ENCODE measurements at places on chromosomes 4 and X.
A peak's percentile ranks its signal among the peaks of the same experiment; 100 is the strongest.

GRCh38 chr4:114263233-114263632, 283.8 kb upstream of the ARSJ start:
- peak; percentile 3 for DNase-seq

DNA sequence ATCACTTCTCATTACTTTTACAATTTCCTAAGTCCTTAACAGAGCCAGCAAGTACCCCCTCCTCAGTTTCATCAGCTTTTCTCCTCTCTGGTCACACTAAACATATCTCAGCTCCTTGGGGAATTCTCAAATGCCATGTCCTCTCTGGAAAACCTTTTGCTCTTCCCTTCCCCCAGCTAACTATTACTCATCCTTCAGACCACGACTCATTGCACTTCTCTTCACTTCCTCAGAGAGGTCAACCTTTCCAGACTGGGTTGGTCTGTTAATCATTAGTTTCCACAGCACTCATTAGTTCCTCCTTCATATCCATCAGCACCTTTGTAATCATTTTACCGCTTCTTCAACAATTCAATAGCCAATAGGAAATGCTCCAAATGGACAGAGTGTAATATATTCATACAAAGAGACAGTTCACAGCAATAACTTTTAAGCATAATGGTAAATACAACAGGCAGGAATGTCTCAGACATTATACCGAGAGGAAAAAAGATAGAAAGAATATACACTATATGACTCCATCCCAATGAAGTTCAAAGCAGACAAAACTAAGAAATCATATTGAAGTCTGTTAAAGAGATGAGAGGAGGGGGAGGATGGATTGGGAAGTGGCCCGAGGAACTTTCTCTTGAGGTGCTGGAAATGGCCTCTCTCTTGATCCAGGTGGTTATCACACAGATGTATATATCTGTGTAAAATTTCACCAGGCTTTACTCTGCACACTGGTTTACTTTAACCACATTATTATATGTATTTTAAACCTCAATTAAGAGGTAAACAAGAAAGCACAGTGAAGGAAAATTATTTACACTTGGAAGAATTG, 39.6 kb downstream of the DDX60L start:
- DNase-seq, result peak; percentile 31

DNA sequence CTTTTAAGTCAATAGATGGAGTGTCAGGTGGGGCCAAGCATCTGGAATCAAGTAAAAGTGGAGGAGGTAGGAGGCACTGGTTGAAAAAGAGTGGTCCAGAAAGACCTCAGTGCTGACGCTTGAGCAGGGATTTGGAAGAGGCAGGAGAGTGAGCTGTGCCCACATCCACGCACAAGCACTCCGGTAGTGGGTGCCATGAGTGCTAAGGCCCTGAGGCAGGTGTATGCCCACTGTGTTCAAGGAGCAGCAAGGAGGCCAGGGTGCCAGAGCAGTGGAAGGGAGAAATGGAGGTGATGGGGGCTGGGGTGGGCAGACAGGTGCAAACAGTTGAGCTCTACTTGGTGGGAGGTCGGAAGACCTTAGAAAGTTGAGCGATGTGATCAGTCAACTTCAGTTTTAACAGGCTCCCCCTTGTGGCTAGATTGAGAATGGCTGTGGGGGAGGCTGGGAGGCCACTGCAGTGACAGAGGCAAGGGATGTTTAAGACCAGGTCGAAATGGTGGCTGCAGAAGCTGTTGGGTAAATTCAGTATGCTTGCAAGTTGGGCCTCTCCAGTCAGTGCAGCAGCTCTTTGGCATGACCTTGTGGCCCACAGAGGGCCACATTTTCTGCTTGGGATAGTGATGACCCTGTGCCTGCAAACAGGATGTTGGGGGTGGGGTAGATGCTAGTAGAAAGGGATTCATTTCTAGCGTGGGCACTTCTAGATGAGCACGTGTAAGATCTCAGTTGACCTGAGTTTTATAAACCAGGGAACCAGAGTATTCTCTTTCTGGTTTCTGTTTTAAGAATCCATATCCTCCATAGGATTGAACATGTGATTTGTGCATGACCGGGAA, 12.7 kb downstream of the TKTL1 start:
- no peak for DNase-seq

DNA sequence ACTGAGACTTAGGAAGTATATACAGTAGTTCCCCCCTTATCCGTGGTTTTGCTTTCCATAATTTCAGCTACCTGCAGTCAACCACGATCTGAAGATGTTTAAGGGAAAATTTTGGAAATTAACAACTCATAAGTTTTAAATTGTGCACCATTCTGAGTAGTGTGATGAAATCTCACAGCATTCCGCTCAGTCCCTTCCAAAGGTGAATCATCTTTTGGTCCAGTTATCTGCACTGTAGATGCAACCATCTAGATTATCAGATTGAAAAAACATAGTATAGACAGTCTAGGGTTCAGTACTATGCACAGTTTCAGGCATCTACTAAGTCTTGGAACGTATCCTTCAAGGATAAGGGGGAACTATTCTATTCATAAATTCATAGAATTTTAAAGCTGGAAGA, 109.0 kb downstream of the ANXA3 start:
- no peak for DNase-seq

- no peak for DNase-seq
Observed at GRCh38 chrX:111284631-111285293, 14.5 kb upstream of the CAPN6 start.

- no peak for DNase-seq
Observed at GRCh38 chr4:102632241-102633065, 128.3 kb downstream of the MANBA start.

- DNase-seq, result no peak
Observed at GRCh38 chr4:142202404-142203332, 566.3 kb downstream of the IL15 start.

DNA sequence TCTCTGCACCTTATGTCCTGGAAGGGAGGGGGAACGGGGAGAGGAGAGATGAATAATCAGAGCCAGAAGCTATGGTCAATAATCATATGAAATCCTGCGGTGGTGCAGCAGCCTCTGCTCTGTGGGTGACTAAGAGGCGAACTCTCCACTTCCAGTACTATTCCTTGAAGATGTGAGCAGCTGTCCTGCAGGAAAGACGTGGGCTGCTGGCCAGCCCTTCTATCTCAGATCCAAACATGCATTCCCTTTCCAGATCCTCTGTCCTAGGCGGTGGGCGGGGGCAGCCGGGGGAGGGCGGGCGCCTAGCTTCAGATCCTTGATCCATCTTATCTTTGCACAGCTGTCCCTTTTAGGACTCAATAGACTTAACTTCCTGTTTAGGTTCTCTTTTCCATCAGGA, 34.5 kb downstream of the SPINK2 start:
- peak; percentile 72 for DNase-seq

GRCh38 chr4:4590546-4590945, 48.7 kb upstream of the STX18 start:
- peak; percentile 72 for DNase-seq

DNA sequence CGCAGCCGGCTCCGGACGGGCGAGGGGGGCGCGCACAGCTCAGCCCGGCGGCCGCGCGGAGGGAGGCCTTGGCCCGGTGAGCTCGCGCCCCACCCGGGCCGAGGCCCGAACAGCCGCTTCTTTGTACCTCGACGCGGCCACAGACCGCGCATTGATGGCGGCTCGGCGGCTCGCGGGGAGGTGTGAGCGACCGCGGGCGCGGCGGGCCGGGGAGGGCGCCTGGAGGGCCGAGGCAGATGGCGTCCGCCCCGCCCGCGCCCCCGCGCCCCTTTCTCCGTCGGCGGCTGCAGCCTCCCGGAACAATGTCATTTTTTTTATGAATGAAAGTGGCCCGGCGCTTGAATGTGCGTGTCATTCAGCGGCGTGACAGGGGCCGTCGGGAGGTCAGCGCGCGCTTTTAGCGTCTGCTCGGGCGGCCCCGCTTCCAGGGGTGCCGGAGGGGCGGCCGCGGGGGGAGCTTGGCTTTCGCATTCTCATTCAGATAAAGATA, 1.8 kb downstream of the FGFR3 start:
- DNase-seq, result no peak

GRCh38 chrX:10831716-10832502, 211.5 kb upstream of the MID1 start:
- DNase-seq, result no peak

DNA sequence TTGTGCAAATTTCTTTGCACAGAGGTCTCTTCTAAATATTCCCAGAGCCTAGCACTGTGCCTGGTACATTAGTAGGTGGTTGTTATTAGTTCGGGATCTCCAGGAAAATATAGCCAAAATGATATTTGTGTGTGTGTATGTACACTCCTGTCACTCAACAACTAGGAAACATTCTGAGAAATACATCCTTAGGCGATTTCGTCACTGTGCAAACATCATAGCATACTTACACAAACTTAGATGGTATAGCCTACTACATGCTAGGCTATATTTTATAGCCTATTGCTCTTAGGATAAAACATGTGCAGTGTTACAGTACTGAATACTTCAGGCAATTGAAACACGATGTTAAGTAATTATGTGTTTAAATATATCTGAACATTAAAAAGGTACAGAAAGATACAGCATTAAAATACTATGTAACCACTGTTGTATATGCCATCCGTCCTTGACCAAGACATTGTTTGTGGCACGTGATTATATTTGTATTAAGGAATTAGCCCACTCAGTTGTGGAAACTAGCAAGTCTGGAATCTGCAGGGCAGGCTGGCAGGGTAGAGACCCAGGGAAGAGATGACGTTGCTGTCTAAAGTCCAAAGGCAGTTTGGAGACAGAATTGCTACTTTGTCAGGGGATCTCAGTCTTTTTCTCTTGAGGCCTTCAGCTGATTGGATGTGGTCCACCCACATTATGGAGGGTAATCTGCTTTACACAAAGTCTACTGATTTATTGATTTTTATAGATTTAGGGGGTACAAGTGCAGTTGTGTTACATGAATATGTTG, 106.9 kb downstream of the COL4A6 start:
- DNase-seq, result no peak

DNA sequence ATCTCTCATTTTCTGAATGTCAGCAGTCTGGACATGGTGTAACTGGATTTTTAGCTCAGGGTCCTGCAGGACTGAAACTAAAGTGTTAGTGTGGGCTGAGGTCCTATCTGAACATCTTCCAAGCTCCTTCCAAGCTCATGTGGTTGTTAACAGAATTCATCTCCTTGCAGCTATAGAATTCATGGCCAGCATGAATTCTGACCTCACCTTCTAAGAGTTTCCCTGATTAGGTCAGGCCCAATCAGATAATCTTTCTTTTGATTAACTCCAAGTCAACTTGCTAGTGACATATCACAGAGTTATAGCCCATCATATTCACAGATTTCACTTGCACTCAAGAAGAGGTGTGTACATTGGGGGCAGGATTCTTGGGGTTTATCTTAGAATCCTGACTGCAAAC, 59.5 kb downstream of the LIMCH1 start:
- no peak for DNase-seq

DNA sequence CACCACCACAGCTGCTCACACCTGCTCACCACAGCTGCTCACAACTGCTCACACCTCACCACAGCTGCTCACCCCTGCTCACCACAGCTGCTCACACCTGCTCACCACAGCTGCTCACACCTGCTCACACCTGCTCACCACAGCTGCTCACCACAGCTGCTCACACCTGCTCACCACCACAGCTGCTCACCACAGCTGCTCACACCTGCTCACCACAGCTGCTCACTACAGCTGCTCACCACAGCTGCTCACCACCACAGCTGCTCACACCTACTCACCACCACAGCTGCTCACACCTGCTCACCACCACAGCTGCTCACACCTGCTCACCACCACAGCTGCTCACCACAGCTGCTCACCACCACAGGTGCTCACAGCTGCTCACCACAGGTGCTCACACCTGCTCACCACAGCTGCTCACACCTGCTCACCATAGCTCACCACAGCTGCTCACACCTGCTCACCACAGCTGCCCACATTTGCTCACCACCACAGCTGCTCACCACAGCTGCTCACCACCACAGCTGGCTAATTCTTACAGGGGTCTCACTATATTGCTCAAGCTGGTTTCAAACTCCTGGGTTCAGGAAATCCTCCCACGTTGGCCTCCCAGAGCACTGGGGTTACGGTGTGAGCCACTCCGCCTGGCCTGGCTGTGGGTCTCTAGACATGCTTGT, 30.4 kb upstream of the CPLX1 start:
- DNase-seq, result no peak

Measured in HFF-Myc (cell line).